RKO (cell line): ENCODE measurements at places on chromosomes 7 and 10.

- no peak for DNase-seq
Measured at GRCh38 chr7:129144834-129145668, 544 bp downstream of the TSPAN33 start.

DNA sequence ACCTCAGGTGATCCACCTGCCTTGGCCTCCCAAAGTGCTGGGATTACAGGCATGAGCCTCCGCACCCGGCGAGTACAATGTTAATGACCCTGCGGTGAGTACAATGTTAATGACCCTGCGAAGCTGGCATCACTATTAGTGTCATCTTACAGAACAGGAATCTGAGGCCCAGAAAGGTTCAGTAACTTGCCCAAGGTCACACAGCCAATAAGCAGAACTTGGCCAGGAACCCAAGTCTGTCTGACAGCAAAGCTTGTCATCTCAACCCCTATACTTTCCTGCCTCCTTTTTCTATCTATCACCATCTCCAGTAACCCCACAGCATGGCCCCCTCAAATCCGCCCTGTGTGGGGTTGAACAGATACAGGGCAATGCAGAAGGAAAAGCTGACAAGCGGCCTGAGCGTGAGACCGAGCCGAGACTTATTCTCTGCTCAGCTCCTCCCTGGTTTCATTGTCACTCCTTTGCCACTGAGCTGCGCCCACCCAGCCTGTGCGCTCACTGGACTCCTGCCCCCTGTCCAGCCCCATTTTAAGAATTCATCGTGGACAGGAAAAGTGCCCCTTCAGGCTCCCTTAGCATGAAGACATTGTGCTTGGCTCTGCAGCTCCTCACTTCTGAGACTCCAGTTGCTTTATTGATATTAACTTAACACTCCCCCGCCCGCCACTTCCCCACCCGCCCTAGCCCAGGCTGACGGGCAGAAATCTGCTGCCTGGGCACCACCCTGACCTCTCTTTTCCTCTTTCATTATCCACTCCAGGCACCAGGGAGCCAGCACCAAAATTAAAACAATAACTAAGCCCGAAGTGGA is 58.1 kb upstream of the LBX1 start:
- DNase-seq = no peak

DNA sequence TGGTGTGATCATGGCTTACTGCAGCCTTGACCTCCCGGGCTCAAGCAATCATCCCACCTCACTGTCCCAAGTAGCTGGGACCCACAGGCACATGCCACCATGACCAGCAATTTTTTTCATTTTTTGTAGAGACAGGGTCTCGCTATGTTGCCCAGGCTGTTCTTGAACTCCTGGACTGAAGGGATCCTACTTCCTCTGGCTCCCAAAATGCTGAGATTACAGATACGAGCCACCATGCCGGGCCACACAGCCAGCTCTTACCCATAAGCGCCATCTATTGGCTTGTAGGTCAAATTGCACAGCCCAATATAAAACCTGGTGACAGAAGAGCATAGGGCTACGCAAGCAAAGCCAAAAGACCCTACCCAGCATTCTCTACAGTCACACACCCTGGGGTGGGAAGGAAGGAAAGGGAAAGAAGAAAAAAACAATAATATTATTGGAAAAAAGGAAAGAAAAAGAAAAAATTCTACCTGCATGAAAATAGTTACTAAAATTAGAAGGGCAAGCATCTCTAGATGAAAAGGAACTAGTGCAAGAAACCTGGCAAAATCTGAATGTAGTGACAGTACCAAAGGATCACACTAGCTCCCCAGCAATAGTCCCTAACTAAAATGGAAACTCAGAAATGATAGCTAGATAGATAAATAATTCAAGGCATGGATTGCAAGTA is 29.4 kb upstream of the AMPH start:
- DNase-seq = peak; percentile 53

- no peak for DNase-seq
Measured at GRCh38 chr7:113784956-113785355, 133.9 kb downstream of the PPP1R3A start.

DNA sequence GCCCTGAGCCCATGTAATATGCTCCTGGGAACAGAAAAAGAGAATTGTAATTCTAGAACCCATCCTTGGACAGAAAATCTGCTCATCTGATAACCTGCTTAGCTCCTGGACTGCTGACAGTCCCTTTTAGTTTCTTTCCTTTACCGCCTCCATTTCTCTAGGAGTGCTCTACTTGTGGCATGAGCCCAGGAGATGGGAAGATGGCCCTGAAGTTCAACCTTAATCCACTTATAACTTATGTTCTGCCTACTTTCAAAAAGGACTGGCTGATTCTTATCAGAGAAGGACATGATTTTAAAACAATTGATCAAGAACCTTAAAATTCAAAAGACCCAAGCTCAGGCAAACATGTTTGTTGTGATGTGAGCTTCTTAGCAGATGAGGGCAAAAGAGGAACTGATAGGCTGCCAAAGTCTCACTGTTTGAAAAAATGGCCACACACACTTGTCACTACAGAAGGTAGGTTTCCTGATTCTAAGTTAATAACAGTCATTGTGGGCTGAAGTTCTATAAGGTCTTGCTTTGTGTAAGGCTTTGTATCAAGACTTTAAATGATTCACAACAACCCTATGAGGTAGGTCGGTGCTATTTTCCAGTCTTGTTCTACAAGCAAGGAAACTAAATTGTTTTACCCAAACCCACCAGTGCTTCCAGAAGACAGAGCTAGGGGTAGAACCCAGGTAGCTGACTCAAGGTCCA is 94.3 kb upstream of the AFAP1L2 start:
- no peak for DNase-seq

DNA sequence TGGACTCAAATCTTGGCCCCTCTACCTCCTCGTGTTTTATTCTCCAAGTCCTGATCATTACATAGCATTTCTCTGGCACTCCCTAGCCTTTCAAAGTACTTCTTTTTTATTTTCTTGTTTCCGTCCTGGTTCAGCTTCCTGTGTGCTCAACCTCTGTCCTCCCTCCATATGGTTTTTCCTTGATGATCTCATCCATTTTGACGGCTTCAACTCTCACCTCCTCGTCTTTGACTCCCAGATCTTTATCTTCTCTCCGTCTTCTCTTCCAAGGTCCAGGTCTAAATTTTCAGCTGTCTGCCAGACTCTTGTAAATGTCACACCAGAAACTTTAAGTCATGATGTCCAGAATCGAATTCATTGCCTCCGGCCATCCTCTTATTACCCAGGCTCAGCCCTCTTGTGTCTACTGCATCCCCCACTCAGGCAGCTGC is 23.3 kb upstream of the GFRA1 start:
- no peak for DNase-seq

- DNase-seq = no peak
Measured at GRCh38 chr7:26865094-26865388, 651 bp upstream of the SKAP2 start.

- DNase-seq = no peak
Measured at GRCh38 chr10:69285699-69286098, 7.4 kb downstream of the HK1 start.

- DNase-seq = peak; percentile 75
Measured at GRCh38 chr10:97708976-97709946, 4.3 kb upstream of the MARVELD1 start.

DNA sequence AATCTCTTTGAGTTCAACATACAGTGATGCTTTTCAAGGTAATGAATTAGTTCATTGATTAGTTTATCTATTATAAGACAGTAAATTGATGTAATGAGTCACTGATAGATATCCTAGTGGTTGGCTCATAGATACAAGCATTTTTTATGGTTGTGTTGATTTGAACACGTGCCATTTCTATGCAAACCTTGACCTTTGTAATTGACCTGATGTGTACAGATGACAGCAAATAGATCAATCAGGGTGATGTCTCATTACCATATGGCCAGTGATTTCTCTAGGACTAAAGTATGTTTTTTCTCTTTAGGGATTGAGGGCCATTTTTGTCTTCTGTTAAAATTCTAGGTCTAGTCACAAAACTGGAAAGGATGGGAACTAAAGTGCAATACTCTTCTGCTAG is 760.3 kb upstream of the GALNT17 start:
- DNase-seq = no peak

DNA sequence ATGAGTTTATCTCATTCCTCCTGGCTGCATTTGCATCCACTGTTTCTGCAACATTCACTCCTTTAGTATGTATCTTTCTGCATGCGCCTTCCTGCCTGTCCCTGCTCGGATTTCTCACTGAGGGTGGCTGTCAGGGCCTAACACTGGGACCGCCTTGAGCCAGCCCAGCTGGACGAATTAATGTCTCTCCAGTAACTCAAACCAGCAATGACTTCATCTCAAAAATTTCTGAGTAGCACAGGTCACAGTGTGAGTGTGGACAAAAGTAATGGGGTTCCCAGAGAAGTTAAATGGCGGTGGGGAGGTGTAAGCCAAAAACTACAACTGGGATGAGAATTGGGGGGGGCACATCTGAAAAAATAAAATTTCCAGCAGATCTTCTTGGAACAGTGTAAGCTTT is 444.0 kb upstream of the MGMT start:
- no peak for DNase-seq

GRCh38 chr7:116525298-116525912 is 569 bp downstream of the CAV1 start:
- DNase-seq = no peak
